A549 treated with CpdA at 1 μM for 4 hours (cell line): ENCODE measurements at places on chromosomes 13 and 19. TPM values are rescaled to one million over a fixed set of nuclear protein-coding genes. Genes with fewer than 3 reads are reported as not detected.

Gene KRTDAP
- not detected in 5 replicates for total RNA-seq

Gene PRRG2
- total RNA-seq, result 0.64 to 0.93 TPM (median 0.73 TPM) in 5 replicates

Gene PODNL1
- 0.87 to 1.5 TPM (median 1.2 TPM) in 5 replicates for total RNA-seq

Gene MUC16
- 0.02 to 0.08 TPM (median 0.03 TPM) in 5 replicates for total RNA-seq

Gene ATXN8OS
- total RNA-seq, result not detected in 5 replicates
